ENCODE measurements at places on chromosomes 7 and 10.

DNA sequence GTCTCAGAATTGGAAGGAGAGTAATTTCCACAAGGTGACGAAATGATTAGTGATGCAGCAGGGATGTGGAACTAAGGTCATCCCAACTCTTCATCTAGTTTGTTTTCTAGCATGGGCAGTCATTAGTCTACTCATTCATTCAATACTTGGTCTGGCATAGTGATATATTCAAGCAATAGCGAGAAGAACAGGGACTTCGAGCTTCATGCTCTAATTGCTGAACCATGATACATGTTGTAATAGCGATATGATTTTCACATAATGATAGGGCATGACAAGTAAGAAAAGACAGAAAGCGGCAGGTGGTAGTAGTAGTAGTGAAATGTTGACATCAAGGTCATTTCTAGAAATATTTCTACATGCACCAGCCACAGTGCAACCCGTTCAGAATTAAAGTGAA is 652.1 kb downstream of the PHTF2 start:
- DNase-seq = no peak

DNA sequence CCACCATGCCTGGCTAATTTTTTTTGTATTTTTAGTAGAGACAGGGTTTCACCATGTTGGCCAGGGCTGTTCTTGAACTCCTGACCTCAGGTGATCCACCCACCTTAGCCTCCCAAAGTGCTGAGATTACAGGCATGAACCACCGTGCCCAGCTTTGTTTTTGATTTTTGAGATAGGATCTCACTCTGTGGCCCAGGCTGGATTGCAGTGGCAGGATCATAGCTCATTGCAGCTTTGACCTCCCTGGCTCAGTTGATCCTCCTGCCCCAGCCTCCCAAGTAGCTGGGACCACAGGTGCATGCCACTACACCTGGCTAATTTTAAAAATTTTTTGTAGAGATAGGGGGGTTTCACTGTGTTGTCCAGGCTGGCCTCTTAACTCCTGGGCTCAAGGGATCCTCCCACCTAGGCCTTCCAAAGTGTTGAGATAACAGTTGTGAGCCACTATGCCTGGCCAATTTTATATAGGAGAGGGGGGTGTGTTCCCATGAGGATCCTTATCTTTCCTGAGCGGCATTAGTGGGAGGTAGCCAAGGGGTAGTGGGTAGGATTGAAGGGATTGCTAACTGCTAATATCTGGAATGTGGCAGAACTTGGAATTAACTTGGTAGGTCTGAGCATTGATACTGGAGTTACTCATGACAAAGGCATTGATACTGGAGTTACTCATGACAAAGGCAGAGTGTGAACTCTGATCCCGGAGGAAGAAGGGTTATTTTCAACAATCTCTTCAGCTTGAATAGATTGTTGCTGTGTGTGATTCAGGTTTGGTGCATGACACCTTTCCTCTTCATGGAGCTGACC is 1.0 kb upstream of the NOLC1 start:
- no peak for DNase-seq

DNA sequence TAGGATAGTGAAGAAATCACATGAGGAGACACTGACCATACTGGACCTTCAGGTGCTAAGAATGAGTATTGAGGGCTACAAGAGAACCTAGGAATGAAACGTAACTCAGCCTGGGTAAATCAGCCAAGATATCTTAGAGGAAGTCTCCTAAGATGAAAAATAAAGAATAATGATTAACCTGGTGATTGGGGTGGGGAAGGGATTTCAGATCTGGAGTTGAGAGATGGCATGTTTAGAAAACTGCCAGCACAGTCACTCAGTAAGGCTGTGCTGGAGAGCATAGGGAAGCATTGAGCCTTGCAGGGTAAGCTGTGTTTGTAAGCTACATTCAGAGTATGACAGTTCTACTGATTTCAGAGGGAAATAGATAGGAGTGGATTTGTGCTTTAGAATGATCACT is 1.9 kb upstream of the MALRD1 start:
- no peak for DNase-seq

DNA sequence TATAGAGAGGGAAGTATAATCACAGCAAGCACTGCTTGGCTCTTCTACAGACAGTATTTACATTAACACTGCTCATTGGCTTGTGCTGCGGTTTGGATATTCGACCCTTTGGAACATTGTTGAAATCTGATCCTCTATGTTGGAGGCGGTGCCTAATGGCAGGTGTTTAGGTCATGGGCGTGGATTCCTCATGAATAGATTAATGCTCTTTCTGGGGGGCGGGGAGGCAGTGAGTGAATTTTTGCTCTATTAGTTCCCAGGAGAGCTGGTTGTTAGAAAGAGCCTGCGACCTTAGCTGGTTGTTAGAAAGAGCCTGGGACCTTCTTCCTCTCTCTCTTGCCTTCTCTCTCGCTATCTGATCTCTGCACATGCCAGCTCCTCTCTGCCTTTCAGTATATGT is 77.3 kb upstream of the SVIL start:
- DNase-seq = no peak

GRCh38 chr7:133139350-133139749 is 57.5 kb upstream of the CHCHD3 start:
- DNase-seq = no peak

DNA sequence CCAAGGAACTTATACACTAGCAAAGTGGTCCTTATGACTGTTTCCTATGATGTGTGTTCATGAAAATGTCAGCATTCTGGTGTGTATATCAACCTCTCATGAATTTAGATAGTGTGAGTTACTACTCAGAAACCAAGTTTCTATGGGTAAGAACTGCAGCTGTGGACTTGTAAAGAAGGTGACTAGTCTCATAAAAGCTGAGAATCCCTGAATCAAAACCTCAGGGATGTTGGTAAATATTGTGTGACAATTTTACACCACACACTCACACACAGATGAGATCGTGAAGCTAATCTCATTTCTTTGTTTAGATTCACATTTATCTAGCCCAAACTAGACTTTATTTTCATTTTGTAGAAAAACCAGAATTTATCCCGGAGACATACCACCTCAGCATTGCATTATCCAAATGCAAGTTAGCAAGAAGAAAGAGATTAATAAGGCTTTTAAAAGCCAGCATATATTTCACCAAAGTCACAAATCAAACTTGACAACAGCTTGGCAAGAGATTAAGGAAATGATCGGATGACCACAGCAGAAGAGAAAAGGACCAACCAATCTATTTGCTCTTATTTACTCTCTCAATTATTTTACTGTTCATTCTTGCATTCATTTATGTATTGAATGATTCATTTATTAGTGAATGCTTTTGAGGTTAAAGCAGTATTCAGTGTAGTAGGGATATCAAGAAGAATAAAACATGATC is 92.9 kb downstream of the PLXDC2 start:
- no peak for DNase-seq
